ENCODE measurements at places on chromosomes 7 and 10. TPM values are rescaled to one million over a fixed set of nuclear protein-coding genes. Genes with fewer than 3 reads are reported as not detected.

Gene DLX5
- not detected for total RNA-seq

GRCh38 chr10:75335191-75335590 is 66.4 kb downstream of the ZNF503 start:
- DNase-seq = no peak

Gene KCND2
- total RNA-seq = not detected

Gene RBM20
- not detected for total RNA-seq

DNA sequence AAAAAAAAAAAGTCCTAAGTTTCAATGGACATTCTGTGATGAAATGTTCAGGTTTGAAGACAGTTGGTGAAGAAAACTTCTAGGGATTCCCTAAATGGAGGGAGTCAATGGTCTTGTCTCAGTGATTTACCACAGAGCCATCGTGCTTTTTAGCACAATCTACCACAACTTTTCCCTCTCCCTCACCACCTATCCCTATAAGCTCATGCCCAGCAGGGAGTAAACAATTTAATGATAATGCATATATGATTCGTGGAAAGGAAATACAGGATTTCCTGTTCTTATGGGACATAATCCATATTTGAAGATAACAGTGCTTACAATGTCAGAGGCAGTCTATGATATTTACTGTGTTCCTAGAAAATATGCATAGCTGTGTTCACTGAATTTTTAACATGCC is 38.4 kb upstream of the CD36 start:
- DNase-seq = no peak

Gene CACUL1
- 35.1 TPM for total RNA-seq

Data from endothelial cell of umbilical vein (primary cell).